Stimulated activated CD8-positive, alpha-beta memory T cell treated with anti-CD3 and anti-CD28 coated beads, Interleukin-2, amount 100 ng/mL, for 1 hour (primary cell): ENCODE measurements at places on chromosomes 11 and 22.

- DNase-seq: peak; percentile 20
Observed at GRCh38 chr11:45105233-45105983, 41.0 kb upstream of the PRDM11 start.

DNA sequence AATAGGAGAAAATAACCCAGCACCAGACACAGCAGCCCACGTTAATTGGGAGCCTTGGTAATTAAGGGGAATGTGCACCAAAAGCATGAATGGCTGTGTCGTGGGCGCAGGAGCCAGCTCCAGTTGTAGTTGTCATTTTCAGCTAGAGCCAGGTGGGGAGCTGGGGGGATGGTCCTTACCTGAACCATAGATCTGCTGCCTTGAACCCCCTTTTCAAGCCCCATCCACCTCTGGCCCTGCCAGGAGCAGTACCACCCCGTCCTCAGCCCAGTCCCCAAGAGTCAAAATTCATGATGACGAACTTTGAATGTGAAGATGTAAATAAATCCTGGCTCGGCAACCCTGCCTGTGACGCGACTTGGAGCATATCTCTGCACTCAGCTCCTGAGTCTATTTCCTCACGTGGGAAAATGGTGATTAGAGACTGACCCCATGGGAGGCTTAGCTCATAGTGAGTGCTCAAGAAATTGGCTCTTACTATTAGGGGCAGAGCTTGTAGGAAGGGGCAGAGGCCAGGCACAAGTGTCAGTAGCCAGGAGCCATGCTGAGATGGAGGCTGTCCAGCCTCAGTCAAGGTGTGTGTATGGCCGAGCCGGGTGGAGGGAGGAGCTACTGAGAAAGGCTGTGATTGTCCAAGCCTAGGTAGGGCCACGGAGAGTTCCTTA lies 794 bp upstream of the FXYD6 start:
- no peak for DNase-seq

GRCh38 chr22:23862103-23862502 lies 4.4 kb downstream of the SLC2A11 start:
- no peak for DNase-seq

DNA sequence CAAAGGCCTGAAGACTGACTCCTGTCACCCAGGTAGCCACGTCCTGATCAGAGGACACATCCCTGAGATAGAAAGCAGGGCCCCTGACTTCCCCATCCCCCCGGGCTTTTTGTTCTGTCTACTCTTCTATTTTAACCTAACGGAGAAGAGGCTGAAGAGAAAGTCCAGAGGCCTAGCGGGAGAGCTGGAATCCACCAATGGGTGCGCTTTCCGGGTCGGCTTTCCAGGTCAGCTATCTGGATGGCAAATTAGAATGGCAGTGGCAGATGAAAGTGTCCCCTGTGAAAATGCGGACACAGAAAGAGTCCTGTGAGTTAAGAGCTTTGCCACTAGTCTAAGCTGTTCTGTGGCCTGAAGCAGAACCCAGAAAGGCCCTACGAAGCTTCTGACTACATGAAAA lies 13.1 kb upstream of the SERPING1 start:
- no peak for DNase-seq

DNA sequence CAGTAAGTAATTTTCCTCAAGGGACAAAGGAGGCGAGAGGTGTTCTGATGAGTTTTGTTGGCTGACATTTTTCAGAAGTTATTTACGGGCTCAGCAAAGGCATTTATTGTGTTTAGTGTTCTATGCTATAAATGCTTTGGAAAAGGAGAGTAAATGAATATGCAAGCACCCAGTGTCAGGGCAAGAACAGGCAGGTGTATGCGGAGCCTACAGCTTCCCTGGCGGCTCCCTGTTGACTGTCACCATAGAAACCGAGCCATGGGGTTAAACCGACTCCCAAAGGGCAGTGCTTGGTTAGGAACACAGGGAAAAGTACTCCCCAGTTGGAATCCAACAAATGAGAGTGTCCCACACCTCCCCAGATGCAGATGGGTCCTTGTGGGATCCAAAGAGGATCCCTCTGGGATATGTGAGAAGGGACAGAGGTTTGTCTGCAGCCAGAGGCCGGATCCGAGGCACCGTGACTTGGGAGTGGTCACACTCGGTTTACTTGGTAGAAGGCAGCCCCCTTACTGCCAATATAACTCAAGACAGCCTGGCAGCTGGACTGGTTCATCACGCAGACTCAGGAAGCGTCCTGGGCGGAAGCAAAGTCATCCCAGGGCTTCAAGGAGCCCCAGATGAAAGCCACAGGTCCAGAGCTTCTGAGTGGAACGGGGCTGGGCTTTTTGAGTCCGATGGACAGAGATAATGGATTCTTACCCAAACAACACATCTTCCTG lies 329.7 kb downstream of the CTTN start:
- no peak for DNase-seq

- no peak for DNase-seq
Observed at GRCh38 chr22:35726398-35726797, 8.7 kb downstream of the APOL5 start.

GRCh38 chr11:128614026-128614425 lies 26.7 kb upstream of the ETS1 start:
- DNase-seq: no peak
